ENCODE measurements at places on chromosomes 5 and 9. TPM values are rescaled to one million over a fixed set of nuclear protein-coding genes. Genes with fewer than 3 reads are reported as not detected.

DNA sequence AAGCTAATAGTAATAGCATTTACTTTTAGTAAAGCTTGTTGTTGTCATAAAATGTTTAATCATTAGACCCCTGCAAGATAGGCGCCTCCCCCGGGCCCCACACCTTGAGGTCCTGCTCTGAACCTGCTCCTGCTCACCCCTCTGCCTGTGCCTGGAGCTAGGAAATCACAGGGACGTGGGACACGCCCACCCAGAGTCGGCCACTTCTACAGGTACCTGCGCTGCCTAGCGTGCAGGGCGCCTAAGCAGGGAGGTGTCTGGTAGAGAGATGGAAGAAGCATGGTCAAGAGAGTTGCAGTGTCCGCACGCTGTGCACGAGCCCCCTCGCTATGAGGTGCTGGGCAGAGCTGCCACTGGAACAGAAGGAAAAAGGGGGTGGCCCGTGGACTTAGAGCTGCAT lies 52.6 kb downstream of the HINT1 start:
- no peak overlapping the region for H3K4me3 ChIP-seq
- DNase-seq, result no peak
- no peaks in the 10 kb centered on the region for H3K27me3 ChIP-seq
- no peaks in the 10 kb centered on the region for H3K4me1 ChIP-seq

DNA sequence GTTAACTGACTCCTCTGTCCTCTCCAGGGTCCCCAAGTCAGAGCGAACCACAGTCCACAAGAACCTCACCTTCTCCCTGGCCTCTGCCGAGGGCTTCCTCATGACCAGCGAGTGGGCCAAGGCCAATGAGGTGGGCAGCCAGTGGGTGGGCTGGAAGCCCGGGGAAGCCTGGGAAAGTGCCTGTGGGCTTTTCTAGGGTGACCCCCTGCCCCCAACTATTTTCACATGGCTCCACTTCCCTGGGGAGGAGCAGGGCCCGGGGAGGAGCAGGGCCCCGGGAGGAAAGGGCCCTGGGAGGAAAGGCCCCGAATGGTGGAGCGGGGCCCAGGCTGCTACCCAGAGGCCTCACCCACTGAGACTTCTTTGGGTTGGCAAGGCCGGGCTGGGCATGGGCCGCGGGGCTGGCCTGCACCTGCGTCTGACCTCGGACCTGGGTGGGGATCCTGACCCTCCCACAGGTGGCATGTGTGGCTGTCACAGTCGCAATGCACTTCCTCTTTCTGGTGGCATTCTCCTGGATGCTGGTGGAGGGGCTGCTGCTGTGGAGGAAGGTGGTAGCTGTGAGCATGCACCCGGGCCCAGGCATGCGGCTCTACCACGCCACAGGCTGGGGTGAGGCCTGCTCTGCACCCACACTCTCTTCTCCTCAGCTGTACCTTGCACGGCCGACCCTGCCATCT lies 17.9 kb downstream of the ADGRD2 start:
- H3K4me1 ChIP-seq, result no peaks in the 10 kb centered on the region
- no peaks in the 10 kb centered on the region for H3K36me3 ChIP-seq
- H3K27ac ChIP-seq, result no peak overlapping the region
- H3K27me3 ChIP-seq, result peaks cover 7% of the 10 kb centered on the region
- H3K4me3 ChIP-seq, result no peak overlapping the region
- DNase-seq, result no peak

The PLAC8L1 gene
- total RNA-seq, result 2.2 TPM

GRCh38 chr9:134736791-134737497 lies 95.3 kb downstream of the COL5A1 start:
- peaks cover 6% of the 10 kb centered on the region for H3K36me3 ChIP-seq
- no peak overlapping the region for H3K4me3 ChIP-seq
- H3K4me1 ChIP-seq, result peaks cover 20% of the 10 kb centered on the region
- DNase-seq, result no peak

GRCh38 chr5:139847790-139848507 lies 52.3 kb downstream of the PSD2 start:
- H3K27me3 ChIP-seq, result peaks cover 15% of the 10 kb centered on the region
- no peaks in the 10 kb centered on the region for H3K4me1 ChIP-seq
- no peaks in the 10 kb centered on the region for H3K36me3 ChIP-seq
- no peak overlapping the region for H3K4me3 ChIP-seq
- no peak overlapping the region for H3K27ac ChIP-seq
- DNase-seq, result peak; percentile 66

- peaks cover 3% of the 10 kb centered on the region for H3K4me1 ChIP-seq
- no peaks in the 10 kb centered on the region for H3K27me3 ChIP-seq
- H3K36me3 ChIP-seq, result no peaks in the 10 kb centered on the region
- no peak overlapping the region for H3K27ac ChIP-seq
- no peak overlapping the region for H3K4me3 ChIP-seq
- no peak for DNase-seq
Measured at GRCh38 chr5:43773478-43773844, 170.5 kb downstream of the NNT start.

GRCh38 chr5:2757563-2758351 lies 6.3 kb upstream of the IRX2 start:
- H3K4me1 ChIP-seq, result peaks cover 38% of the 10 kb centered on the region
- peak overlapping the region; percentile 75 for H3K27ac ChIP-seq
- peaks cover 23% of the 10 kb centered on the region for H3K27me3 ChIP-seq
- H3K36me3 ChIP-seq, result no peaks in the 10 kb centered on the region
- peak; percentile 38 for DNase-seq

GRCh38 chr9:110252509-110253139 lies 3.7 kb downstream of the TXN start:
- no peak for DNase-seq
- H3K27me3 ChIP-seq, result peaks cover 6% of the 10 kb centered on the region
- H3K36me3 ChIP-seq, result no peaks in the 10 kb centered on the region
- peaks cover 11% of the 10 kb centered on the region for H3K4me1 ChIP-seq
- no peak overlapping the region for H3K4me3 ChIP-seq

GRCh38 chr5:62502456-62503101 lies 76.0 kb upstream of the LRRC70 start:
- no peak overlapping the region for H3K4me3 ChIP-seq
- H3K4me1 ChIP-seq, result no peaks in the 10 kb centered on the region
- no peak for DNase-seq
- no peak overlapping the region for H3K27ac ChIP-seq
- no peaks in the 10 kb centered on the region for H3K36me3 ChIP-seq
- no peaks in the 10 kb centered on the region for H3K27me3 ChIP-seq

DNA sequence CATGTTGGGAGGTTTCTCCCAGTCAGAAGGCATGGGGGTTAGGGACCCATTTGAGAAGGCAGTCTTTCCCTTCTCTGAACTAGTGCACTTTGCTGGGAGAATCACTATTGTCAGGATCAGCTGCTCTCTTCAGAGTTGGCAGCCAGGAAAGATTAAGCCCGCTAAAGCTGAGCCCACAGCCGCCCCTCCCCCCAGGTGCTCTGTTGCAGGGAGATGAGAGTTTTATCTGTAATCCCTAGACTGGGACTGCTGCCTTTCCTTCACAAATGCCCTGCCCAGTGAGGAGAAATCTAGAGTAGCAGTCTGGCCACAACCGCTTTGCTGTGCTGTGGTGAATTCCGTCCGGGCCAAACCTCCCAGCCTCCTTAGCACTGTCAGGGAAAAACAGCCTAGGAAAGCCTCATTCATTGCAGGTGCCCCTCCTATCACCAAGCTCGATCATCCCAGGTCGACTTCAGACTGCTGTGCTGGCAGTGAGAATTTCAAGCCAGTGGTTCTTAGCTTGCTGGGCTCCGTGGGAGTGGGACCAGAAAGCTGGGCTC lies 69.8 kb downstream of the CNTLN start:
- H3K27me3 ChIP-seq, result peaks cover 2% of the 10 kb centered on the region
- H3K4me1 ChIP-seq, result peaks cover 2% of the 10 kb centered on the region
- no peak overlapping the region for H3K27ac ChIP-seq
- peaks cover 47% of the 10 kb centered on the region for H3K36me3 ChIP-seq

The F2R gene
- total RNA-seq, result 59.3 TPM

The MELK gene
- 7.2 TPM for total RNA-seq

DNA sequence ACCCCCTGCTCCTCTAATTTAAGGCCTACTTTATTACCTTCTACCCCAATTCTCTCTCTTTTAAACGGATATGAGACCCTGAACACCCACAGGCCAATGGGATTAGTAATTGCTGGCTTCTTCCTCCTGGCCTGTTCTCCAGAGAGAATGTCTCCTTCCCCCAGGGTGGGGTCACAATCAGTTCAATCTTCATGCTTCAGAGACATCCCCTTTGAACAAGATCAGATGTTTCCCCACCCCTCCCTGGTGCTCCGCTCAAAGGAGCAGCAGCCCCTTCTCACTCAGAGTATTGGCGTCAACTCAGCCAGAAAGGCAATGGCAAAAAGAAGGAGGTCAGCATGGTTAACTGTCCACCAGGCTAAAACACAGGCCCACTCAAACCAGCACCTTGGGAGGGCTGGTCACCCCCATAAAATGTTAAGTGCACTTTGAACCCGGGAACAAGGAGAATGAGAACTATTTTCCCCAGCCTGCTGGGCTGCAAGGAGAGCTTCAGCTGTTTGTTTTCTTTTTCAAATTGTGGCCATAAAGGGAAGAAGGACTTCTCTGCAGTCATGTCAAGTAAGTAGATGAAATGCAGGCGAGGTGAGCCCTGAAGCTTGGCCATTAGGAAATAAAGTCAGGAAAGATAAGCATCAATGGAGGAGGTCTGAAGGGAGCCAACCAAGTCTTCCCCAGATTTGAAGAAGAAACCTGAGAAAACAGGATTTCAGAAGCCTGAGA lies 20.1 kb downstream of the LHFPL2 start:
- H3K4me3 ChIP-seq, result no peak overlapping the region
- DNase-seq, result no peak
- peaks cover 13% of the 10 kb centered on the region for H3K27me3 ChIP-seq
- peaks cover 12% of the 10 kb centered on the region for H3K4me1 ChIP-seq
- no peak overlapping the region for H3K27ac ChIP-seq

GRCh38 chr9:131028221-131028884 lies 19.4 kb downstream of the LAMC3 start:
- peaks cover 11% of the 10 kb centered on the region for H3K27me3 ChIP-seq
- DNase-seq, result no peak
- H3K27ac ChIP-seq, result no peak overlapping the region
- H3K4me3 ChIP-seq, result no peak overlapping the region
- H3K4me1 ChIP-seq, result peaks cover 5% of the 10 kb centered on the region

GRCh38 chr9:89029788-89030187 lies 38.5 kb downstream of the S1PR3 start:
- H3K4me1 ChIP-seq, result no peaks in the 10 kb centered on the region
- H3K4me3 ChIP-seq, result no peak overlapping the region
- H3K27ac ChIP-seq, result no peak overlapping the region
- H3K27me3 ChIP-seq, result peaks cover 1% of the 10 kb centered on the region
- no peaks in the 10 kb centered on the region for H3K36me3 ChIP-seq

DNA sequence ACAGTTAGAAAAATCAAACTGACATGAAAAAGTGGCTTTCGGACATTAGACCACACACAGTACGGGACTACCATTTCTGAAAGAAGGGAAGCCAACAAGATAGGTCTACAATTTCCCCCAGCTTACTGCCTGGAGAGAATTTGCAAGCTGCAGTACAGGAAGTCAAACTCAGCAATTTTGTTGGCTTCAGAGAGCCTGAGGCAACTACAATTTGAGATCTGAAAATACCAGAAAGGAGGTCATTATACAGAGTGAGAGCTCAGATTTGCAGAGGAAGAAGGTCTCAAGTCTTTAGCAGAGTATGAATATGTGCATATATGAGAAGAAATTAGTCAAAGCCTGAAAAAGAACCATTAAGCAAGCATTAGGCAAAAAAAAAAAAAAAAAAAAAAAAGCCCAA lies 83.0 kb downstream of the OXCT1 start:
- peaks cover 2% of the 10 kb centered on the region for H3K4me1 ChIP-seq
- no peak overlapping the region for H3K4me3 ChIP-seq
- H3K27me3 ChIP-seq, result no peaks in the 10 kb centered on the region
- DNase-seq, result no peak

The CTXN3 gene
- not detected for total RNA-seq

- peak overlapping the region; percentile 72 for H3K27ac ChIP-seq
- DNase-seq, result no peak
- H3K4me3 ChIP-seq, result peak overlapping the region; percentile 97
- H3K36me3 ChIP-seq, result no peaks in the 10 kb centered on the region
Measured at GRCh38 chr5:103561685-103562452, 720 bp downstream of the NUDT12 start.

- DNase-seq, result no peak
- no peaks in the 10 kb centered on the region for H3K4me1 ChIP-seq
- no peaks in the 10 kb centered on the region for H3K27me3 ChIP-seq
- H3K4me3 ChIP-seq, result no peak overlapping the region
Measured at GRCh38 chr5:130705368-130705767, 459.7 kb downstream of the HINT1 start.
